ENCODE measurements at places on chromosomes 6 and 20.

DNA sequence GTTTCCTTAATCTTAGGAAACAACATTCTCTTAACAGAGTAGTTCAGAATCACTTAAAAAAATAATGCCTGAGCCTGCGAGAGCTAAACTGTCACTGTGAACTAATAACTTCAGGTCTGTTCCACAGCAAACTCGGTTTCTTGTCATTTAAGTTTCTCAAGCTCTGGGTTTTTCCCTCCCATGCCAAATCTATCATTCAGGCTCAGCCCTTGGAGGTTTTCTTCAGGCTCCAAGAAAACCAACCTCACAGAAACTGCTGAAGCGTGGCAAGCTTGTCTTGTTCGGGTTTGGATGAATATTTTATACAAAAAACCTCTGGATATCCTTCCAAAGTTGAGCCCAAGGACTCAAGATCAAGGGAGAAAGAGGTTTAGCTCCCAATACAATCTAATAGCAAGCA lies 99.7 kb upstream of the SNX9 start:
- DNase-seq, result no peak

DNA sequence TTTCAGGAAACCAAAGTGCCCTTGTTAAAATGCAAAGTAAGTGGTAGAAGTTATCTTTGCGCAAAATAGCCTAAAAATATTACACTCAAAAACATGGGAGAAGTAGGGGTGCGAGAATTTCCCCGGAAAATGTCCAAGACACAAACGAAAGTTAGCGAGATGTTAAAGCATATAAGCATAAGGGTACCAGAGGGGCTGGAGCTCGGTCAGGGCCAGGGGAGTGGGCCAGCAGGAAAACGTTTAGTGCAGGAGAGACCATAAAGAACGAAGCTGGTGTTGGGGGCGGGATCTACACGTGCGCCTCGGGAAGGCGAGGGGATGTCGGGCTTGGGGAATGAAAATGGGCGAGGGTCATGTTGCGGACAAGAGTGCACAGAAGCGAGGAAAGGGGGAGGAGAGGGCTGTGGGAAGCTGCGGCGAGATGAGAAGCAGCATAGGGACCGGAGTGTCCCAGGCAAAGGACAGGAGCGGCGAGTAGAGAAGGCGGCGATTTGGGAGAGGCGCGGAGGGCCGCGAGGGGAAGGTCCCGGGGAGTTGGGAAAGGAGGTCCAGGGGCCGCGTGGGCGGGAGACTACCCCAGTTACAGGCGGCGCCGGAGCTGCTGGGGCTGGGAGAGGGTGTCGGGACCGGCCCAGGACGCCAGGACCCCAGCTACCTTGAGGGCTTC lies 600 bp downstream of the XPO5 start:
- DNase-seq, result no peak

DNA sequence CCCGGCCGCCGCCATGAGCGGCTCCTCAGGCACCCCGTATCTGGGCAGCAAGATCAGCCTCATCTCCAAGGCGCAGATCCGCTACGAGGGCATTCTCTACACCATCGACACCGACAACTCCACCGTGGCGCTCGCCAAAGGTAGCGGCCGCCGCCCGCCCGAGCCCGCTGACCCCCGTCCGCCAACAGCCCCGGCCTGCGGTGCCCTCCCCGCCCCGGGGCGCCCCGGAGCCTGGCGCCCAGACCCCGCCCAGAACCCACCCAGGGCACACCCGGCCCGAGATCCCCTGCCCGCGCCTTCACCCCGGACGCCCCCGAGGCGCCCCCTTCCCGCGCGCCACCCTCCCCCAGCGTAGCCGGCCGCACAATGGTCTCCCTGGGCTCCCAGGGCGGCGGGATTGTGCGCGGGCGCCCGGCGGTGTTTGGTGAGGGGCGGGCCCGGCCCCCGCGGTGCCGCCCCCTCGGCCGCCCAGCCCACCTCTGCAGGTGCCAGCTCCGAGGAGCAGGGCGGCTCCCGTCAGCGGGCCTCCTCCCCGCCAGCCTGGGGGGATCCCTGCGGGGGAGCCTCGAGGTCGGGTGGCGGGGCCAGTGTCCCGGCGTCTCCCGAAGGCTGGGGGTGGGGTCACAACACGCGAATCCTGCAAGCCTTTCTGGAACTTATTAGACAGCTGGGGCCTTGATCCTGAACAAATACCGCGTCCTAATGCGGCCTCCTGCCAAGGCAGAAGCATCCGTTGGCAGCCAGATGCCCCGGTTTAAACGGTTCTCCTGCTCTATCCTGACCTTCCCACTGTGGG lies 577 bp downstream of the LSM14B start:
- DNase-seq, result no peak

- DNase-seq, result no peak
Measured at GRCh38 chr20:33437141-33437911, 6.2 kb downstream of the SNTA1 start.

GRCh38 chr20:56839786-56840185 lies 210.7 kb downstream of the TFAP2C start:
- no peak for DNase-seq

DNA sequence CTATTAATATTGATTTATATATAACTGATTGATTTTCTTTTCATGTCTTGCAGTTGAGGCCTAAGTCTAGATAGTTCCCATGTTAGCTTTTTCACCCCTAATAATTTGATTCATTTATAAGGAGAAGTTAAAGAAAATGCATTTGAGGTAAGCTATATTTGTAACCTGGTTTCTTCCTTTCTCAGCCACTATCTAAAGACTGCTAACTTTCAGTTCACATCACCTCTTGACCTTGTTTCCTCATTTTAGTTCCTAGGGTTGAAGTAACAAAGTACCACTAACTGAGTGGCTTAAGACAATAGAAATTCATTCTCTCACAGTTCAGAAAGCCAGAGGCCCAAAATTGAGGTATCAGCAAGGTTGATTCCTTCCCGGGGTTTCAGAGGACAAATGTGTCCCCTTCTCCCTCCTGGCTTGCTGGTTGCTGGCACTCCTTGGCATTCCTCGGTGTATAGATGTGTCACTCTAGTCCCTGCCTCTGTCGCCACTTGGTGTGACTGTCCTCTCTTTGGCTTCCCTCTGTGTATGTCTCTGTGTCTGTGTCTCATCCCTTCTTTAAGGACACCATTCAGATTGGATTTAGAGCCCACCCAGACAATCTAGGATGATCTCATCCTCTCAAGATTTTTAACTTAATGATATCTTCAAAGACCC lies 55.9 kb upstream of the C20orf144 start:
- DNase-seq, result no peak

GRCh38 chr6:40358473-40359460 lies 228.4 kb downstream of the LRFN2 start:
- no peak for DNase-seq

GRCh38 chr6:152696522-152696921 lies 1.2 kb upstream of the MYCT1 start:
- peak; percentile 14 for DNase-seq

GRCh38 chr20:34817801-34818200 lies 7.7 kb downstream of the NCOA6 start:
- no peak for DNase-seq

DNA sequence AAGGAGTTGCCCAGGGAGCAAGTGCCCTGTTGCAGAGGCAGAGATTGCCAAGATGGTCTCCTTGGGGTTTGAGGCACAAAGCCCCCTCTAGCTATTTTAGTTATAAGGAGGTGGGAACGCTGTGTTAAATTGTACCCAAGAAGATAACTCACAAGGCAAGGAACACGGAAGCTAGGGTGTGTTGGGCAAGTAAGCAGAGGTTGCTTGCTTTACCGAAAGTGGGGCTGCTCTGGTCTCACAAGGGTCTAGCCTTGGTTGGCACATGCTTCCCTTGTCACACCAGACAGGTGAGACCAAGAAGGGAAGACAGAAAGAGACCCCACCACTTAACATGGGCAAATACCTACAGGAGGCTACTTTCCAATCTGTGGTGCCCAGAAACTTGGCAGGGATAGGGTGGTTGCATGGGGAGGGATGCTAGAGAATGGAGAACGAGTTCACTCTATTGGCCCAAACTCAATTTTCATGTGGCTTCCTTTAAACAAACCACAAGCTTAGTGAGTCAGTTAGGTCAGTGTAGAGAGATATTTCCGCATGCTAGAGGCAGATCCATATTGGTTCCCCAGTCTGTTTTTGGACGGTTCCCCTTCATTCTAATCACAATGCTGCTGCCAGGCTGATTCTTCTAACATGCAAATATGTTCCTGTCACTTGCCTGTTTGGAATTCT lies 42.4 kb downstream of the PLAGL1 start:
- no peak for DNase-seq

GRCh38 chr6:155521719-155522118 lies 66.1 kb upstream of the NOX3 start:
- DNase-seq, result no peak

GRCh38 chr6:10415617-10416480 lies 975 bp upstream of the TFAP2A start:
- no peak for DNase-seq

DNA sequence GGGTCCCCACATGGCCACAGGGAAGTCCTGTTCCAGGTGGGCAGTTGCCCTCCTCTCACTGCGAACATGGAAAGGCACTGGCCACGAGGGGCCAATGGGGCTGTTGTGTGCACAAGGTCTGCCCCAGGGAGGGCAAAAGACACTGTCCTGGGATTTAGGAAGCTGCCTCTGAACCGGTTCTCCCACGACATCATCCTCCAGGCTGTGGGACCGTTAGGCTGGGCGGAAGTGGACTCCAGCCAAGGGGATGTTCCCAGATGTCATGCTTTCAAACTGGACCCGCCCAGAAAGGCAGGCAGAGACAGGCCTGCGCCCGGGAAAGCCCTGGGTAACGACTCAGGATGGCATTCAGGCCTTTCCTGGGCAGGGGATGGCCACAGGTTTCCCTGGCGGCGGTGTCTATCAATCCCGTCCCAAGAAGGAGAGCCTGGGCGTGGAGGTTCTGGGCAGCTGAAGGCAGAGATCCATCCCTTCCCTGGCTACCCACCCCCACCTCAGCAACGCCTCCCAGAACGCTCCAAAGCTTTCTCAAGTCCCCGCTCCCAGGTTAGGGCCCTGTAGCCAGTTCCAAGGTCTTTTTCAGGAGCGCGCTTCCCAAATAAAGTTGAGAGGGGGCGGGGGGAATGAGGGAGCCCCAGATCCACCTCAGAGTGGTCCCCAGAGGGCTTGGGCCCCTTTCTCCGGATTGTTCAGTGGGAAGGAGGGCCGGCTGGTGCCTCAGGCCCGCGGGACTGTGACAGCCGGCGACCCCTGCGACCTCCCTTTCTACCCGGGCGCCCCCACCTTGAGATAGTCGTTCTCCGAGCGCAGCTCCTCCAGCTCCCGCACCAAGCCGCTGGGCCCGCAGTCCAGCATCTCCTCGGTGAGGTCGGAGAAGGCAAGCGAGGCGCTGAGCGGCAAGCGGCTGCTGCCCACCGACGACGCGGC lies 13.8 kb upstream of the TLDC2 start:
- DNase-seq, result peak; percentile 45

DNA sequence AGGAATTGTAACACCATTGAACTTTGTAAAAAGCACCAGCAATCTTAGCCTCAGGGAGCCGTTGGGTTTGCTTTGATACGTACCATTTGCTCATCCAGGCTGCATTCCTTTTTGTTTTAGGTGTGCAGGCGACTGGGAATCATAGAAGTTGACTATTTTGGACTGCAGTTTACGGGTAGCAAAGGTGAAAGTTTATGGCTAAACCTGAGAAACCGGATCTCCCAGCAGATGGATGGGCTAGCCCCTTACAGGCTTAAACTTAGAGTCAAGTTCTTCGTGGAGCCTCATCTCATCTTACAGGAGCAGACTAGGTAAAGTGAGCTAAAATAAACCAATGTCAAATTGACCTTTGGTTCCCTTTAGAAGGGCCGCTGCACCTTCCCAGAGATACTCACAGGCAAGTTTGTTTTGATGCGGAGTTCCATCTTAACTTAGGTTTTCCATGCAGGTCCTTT lies 1.6 kb downstream of the MYLIP start:
- no peak for DNase-seq

GRCh38 chr6:34570066-34570833 lies 14.1 kb upstream of the SPDEF start:
- no peak for DNase-seq
